Stimulated activated naive CD4-positive, alpha-beta T cell treated with Interleukin-2 at 50 U/mL for 16 hours (primary cell): ENCODE measurements at places on chromosomes 2 and 18.

DNA sequence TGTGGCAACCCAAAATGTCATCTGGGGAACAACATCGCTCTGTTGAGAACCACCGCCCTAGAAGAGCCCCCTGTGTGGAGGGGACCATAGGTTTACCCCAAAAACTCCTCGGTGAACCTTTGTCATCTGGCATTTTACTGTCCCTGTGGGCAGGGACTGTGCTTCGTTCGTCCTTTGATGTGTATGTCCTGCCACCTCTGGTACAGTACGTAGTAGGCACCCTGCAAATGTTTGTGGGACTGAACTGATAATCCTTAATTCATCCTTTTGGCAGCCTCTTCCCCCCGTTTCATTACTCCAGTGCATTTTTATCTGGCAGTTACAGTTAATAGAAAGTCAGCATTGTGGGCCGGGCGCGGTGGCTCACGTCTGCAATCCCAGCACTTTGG is 728 bp downstream of the NAPG start:
- DNase-seq = no peak

- no peak for DNase-seq
These were observed 260.5 kb downstream of the DYSF start for GRCh38 chr2:71713581-71714580.

- peak; percentile 50 for DNase-seq
These were observed 36.0 kb downstream of the SETBP1 start for GRCh38 chr18:44716697-44717163.

DNA sequence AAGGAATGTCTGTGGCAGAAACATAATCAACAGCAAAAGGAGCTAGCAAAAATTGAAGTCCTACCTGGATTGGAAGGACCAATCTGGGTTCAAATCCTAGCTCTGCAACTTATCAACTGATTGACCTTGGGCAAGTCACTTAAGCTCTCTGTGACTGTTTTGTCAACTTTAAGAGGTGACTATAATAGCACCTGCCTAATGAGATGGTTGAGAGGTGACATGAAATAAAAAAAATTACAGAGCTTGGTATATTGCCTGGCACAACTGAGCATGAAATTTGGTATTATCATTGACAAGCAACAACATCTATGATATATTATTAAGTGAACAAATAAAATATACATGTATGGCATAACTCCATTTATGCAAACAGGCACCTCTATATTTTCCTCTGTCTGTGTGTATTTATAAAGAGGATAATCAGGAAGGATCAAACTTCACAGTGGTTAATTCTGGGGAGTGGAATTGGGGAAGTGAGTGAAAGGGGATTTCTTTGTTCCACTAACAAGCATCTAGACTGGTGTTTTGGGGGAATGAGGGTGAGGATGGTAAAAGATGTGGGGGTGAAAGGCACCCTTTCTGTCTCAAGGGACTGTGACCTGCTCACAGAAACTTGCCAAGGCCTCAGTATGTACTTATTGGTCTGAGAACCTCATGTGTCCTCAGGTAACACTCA is 132.8 kb upstream of the SERTAD2 start:
- no peak for DNase-seq
